ENCODE measurements at places on chromosomes 1 and 21.

DNA sequence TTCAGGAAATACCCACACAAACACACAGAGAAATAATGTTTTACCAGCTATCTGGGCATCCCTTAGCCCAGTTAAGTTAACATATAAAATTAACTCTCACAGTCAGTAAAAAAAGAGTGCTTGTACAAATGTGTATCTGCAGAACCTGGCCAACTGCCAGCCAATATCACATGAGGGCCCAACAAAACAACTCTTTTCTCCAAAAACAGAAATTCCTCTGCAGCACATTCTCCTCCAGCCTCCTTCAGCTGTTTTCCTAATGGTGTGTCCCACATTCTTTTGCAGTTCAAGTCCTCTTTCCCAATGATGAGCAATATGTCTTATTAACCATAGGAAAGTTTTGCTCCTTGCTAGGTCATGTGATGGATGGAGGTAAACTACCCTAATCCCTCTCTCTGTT lies 75.5 kb downstream of the LRRC7 start:
- no peak for DNase-seq

DNA sequence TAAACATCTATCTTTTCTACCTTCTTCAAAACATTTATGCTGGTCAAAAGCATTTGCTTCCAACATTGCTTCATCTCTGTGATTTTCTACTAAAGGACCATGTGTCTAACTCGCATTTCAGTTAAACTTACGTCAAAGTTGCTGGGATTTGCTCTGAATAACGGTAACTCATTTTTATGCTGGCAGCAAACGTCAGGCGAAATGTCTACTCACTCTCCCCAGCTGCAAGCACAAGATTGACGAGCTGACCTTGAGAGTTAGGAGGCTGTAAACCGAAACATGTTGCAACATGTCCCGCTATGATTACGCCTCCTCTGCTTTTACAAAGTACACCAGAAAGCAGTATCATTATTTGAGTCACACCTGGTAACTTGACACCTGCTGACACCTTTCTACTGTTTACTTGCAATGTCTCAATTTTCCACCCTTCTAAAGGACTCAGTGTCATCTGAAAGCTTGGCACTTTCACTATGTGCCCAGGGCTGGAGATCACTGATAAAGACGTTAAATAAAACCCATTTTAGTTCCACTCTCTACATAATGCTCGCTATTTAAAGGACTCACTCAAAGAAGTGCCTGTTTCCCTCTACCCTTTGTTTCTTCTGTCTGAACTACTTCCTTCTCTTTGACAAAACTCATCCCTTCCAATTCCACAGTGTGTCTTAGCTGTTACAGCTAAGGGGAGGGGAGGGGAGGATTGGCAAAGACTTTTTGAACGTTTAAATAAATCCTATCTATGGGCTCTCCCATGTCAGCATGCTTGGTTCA lies 111.9 kb downstream of the PTPN14 start:
- DNase-seq = peak; percentile 49

- no peak for DNase-seq
Observed at GRCh38 chr1:207861442-207862177, 49.3 kb downstream of the CD34 start.

DNA sequence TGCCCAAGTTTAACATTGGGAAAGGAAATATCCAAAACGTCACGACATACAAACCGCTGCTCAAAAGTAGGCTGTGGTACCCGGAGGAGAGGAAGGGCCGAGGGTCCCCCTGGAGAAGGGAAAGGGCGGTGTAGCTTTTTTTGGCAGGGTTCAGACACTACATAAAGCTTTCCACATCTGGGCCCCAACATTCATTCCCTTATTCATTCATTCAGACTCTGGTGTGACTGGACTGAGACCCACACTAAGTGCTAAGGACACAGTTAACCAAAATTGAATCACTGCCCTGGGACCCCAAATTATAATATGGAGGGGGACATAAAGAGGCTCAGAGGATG lies 10.3 kb upstream of the COL8A2 start:
- DNase-seq = no peak

DNA sequence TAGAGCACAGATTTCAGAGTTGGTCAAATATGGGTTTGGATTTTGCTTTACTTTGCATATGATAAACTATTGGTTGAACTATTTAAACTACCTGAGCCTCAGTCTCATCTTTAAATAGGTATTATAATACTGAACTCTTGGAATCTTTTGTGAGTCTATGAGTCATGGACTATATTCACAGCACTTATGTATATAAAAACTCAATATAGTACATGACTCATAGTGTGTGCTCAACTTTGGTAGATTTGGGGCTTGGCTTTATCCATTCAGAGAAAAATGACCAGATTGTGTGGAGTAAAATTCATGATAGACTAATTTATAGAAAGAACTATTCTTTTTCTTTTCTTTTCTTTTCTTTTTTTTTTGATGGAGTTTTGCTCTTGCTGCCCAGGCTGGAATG lies 28.7 kb downstream of the FCRL3 start:
- DNase-seq = no peak

GRCh38 chr1:112358798-112359408 lies 37.1 kb upstream of the CTTNBP2NL start:
- DNase-seq = peak; percentile 23

DNA sequence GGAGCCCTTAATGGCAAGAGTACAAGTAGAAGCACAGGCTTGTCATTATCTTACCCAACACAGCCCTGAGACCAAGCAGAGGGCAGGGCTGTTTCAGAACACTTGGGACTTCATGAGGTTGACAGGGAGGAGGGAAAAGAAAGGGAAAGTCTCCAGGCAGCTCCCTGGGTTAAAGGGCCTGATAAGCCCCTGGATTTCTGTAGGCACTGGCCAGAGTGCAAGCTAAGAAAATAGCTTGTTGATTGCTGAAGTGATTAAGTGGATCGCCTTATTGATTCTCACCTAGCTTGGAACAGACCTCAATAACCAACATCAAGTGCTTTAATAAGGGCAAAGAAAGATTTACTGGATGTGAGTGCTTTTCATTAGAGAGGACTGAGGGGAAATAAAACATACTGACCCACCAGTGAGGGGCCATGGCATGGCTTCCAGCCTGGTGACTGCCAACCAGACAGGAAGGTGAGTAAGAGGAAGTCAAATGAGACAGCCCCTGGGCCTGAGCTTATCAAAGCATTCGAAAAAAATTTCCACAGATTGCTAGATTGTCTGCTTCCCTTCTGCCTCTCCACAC lies 121.4 kb upstream of the NFIA start:
- DNase-seq = no peak

DNA sequence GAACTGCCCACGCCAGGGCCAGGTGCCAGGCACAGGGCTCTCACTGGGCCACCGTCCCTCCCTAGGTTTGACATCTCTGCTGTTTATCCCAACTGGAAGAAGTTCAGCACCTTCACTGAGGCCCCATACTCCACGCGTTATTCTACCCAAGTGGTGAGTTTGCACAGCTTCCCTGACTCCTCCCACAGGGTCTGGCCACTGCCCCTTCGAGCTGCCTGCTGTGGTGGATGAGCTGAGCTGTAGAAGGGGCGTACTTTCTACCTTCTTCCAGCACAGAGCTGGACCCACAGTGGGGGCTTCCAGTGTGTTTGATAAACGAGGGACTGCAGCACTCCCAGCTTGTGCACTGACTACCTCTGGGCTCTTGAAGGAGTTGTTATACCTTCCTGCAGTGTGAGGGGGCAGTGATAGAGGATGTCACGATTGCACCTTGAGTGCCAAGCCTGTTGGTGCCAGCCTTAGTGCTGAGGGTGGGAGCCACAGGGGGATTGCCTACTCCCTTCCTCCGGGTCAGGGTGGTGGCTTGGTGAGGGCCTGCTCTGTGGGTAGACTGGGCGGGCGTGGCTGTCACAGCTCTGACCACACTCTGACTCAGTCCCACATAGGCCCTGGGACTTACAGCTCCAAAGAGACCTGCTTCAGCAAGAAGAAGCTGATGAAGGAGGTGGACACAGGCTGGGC lies 5.9 kb upstream of the TTC22 start:
- DNase-seq = no peak

GRCh38 chr1:173893611-173894010 lies 23.5 kb downstream of the SERPINC1 start:
- no peak for DNase-seq

DNA sequence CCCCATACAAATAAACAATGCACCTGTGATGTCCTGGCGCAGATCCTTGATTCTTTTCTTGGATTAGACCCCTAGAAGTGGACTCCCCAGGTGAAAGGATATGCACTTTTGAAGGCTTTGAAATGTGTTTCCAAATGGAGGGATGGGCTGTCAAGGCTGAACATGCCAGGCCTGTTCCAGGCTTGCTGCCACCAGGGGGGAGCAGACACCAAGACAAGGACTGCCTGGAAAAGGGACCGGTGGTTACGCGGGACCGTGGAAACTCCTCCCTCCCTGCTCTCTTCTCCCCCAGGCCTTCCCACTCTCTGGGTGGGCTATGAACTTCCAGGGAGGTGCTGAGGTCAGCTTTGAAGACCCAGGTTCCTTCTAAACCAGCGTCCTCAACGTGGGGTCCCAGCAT lies 12.7 kb downstream of the C1QB start:
- DNase-seq = peak; percentile 55

- no peak for DNase-seq
Observed at GRCh38 chr1:114062477-114063099, 83.3 kb downstream of the OLFML3 start.

DNA sequence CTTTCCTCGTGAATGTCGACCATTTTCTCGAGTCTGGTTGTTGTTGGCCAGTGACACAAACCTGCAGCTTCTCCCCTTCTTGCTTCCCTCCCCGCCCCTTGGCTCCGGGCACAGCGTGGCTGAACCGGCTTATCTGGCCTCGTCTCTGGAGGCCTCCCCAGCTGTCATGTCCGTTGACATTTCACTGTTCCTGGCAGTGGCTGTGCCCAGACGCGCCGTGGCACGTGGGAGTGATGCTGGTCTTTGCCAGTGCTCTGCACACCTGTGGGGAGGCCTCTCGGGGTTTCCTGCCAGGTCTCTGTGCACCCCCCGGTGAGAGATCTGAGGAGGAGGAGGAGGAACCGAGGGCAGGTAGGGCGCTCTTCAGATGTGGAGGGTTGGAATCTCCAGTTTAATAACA lies 23.7 kb downstream of the SKI start:
- no peak for DNase-seq

DNA sequence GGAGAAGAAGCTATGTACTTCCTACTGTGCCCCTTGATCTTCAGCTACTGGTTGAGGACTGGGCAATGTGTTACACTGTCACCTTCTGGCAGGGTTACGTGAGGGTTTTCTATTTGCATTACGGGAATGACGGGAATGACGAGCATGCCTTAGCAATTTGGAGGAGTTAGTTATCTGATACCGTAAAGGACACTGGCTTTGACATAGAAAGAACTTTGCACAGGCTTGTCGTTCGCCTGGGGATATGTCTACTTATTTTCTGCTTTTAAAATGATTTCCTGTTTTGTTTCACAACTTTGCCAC lies 19.8 kb upstream of the ACBD6 start:
- DNase-seq = no peak

- DNase-seq = peak; percentile 85
Observed at GRCh38 chr21:43718872-43719747, at the start of gene PDXK. Gene PDXK (plus strand): TSS chr21:43719129. CDS start chr21:43719295, 166 bp downstream.

- DNase-seq = no peak
Observed at GRCh38 chr1:108852221-108852975, 4.5 kb downstream of the AKNAD1 start.

DNA sequence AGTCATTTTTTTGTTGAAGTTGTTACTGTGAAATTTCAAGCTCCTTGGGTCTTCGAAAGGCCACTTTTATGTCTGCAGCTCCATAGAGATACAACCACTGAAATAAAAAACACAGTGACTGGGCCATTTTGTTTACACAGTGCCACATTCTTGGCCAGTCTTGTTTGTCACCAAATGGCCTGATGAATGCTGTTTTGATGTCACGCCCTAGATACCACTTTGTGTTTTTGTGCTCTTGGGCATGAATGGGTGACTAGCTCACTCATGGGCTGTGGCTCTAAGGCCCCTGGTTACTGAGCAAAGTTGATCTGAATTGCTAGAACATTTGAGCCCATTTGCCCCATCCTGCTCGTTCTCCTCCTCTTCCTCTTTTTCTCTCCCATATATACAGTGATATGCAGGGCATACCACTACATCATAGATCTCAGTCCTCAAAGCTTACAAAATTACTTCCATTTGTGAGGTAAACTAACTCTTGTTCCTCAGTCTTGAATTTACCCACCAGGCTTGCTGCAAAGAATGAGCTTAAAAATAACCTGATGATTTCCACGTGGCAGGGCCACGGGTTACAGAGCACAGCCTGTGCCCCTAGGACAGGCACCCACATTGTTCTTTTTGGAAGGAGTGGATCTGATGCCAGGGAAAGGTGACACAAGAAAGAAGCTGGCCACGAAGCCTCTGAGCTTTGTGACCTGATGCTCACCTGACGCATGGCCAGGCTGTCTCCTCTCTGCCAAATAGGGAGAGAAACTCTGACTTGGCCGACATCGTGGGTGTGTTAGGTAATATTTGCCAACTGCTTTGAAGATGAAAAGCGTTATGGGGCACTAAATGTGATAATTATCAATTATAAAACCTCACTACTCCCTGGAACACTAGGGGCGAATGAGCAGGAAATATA lies 92.4 kb downstream of the RUNX1 start:
- no peak for DNase-seq

DNA sequence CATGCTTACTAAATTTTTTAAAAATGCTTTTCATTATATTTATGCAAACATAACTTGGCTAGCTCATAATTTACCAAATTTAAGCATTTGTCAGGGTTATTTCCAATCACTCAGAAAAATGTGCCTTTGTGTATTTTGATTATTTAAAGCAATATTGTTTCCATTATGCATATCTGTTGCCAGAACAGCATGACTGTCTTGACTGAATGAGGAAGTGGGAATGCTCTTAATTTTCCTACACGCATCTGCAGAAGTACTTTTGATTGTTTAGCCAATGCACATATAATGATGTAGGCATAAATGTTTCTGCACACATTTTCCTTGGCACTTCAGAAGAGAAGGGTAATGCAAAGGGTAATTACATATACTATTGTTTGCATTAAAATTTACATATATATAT lies 92.5 kb upstream of the ADGRL2 start:
- DNase-seq = no peak

GRCh38 chr1:204493984-204494280 lies 673 bp downstream of the PIK3C2B start:
- peak; percentile 29 for DNase-seq

- no peak for DNase-seq
Observed at GRCh38 chr1:155241841-155242264, 13.4 kb downstream of the ENTREP3 start.

DNA sequence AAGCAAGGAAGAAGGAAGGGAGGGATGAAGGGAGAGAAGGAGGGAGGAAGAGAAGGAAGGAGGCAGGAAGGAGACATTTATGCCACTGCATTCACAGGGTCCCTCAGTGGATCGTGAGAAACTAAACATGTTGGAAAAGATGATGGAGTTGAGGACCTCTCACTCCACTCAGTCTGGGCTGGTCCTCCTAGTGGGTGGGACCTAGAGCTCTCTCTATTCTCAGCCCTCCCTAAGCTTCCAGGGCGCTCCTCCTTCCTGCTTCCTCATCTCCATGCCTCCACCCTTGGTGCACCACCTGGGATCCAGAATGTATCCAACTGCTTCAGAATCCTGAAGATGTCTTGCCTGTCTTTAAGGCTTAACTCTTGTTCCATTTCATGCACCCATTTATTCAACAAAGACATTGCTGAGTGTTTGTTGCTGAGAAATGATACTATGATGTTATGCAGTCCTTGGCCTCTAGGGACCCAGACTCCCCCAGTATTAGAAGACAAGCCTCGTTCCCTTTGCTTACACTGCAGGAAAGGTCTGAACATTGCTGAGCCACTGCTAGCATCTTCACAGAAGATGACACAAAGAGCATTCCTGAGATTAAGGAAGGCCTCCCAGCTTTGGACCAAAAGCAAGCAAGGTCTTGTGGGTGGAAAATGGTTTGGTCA lies 88.5 kb downstream of the BEND5 start:
- no peak for DNase-seq
